ENCODE measurements at places on chromosomes 4 and X.

- DNase-seq = peak; percentile 39
Measured at GRCh38 chr4:6999172-7000086, 43.7 kb upstream of the TADA2B start.

- no peak for DNase-seq
Measured at GRCh38 chr4:1705732-1706131, 6.4 kb downstream of the SLBP start.

DNA sequence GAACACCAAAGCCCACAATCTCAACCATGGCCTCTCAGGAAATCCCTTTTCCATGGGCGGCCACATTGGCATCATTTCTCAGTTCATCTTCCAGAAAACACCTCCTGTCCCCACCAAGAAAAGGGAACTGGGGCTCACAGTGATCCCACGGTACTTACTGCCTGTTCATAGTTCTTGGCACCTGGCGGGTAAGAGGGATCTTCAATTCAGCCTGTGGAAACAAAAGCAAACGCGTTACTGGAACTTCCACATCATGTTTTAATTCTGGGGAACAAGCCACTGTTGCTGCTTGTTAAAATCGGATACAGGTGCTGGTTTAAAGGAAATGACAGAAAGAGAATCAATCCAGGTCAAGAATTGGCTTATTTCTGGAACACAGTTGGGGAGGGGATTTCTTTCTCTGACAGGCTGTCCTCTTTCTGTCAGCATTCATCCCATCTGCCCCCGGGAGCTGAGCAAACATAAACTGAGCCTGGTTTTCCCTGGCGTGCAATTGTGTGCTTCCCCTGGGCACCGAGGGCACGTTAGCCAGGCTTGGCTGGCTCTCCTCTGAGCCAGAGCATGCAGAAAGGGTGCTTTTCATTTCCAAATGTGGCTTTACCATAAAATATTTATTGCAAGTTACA, 16.8 kb downstream of the CLNK start:
- no peak for DNase-seq

DNA sequence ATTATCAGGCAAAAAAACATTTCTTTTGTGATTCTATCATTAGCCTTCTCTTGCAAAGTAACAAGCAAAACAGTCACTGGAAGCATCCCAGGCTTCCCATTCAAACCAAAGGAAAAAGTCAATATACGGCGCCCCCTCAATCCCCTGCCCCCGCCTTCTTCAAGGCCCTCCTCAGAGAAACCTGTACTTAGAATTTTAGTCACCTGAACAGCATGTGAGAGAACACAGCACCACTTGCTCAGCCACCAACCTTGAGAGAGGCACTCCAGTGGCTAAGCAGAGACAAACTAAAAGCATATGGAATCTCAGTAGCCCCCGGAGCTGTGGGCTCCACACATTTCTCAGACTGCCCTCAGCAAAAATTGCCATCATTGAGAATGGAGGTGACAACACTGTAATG, 25.2 kb downstream of the LEF1 start:
- DNase-seq = no peak

- no peak for DNase-seq
Measured at GRCh38 chr4:86380181-86380724, 20.4 kb upstream of the MAPK10 start.

DNA sequence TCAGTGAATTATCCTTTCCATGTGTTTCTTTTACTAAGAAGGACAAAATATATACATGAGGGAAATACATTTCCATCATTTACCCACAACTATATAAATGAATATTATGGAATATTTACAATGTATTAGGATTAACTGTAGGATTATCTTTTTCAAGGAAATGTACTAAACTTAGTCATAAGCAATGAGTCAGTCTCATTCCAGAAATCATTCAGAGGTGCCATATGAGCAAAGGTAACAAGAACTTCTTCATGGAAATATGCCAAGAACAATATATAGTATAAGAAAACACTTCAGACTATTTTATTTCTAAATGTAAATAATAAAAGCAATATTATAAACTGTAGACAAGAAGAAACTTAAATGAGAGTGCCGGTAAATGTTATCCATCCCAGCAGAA, 67.1 kb downstream of the USP38 start:
- DNase-seq = no peak
